Large intestine (tissue), 12 donors: ENCODE measurements at places on chromosomes 3 and 15.
A peak's percentile ranks its signal among the peaks of the same experiment; 100 is the strongest.

DNA sequence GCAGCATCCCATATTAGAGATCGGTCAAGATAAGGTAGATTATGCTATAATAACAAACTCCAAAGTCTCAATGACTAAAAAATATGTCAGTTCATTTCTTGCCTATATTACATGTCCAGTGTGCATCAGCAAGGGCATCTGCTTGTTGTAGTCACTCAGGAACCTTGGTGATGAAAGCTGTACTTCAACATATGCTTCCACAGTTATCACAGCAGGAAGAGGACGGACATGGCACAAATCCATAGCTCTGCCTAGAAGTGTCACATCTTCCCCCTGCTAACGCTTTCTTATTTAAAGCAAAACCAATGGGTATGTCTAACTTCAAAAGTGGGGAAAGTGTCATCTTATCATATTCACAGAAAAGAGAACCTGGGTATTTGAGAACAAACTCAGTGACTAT is 20.0 kb upstream of the PIAS1 start:
- DNase-seq: no peak

DNA sequence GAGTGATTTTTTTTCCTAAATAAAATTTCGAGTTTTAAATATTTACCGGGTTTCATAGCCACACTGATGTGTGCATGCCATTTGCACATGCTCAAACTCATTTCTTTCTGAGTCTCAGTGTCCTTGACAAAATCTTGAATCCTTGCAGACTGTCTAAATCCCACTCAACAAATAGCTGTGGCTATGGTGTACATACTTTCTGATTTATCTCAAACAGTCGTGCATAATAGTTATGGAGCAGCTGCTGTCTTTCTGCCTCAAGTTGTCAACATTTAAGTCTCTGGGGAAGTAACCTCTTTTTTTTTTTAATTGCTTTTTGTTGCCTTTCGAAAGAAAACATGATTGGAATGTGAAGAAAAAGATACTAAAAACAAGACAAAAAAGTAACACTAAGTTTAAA is 52.8 kb upstream of the UTS2B start:
- no peak for DNase-seq

DNA sequence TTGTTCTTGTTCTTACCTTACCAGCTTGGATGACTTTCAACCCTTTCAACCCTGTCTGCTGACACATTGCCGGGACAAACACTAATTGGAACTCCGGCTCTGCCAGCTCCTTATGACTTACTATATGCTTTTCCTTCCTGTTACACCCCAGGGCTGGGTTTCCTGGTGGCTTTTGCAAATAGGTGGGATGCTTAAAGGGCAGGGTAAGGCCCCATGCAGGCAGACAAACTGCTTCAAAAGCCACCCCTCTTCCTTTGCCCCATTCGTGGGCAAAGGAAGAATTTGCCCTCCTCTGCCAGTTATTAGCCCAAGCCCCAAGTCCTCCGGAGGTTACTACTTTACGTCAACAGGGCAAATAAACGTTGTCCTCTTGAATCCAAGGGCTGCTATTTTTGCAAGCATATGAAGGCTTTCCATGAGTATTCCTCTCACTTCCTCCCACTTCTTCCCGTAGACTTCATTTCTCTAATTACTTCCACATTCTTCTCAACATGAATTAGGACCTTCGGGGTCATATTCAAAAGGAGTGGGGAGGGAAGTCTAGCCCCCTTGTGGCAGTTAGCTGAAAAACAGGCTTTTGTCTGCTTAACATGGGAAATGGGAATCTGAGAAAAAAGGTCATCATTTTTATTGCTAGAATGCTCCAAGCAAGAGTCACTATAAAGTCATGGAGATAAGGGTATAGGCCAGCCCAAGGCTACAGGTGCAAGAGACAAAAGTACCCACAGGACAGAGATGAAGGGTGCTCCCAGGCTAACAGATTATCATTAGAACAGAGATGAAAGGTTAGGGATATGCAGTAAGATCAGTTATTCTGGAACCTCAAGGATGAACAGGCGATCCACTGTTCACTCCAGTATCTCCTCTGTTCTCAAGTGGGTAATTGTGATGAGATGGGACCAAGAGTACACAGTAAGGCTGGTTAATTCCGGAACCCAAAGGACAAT is 56.3 kb upstream of the FSTL1 start:
- DNase-seq: peak; percentile 18

GRCh38 chr3:4889896-4890295 is 89.3 kb upstream of the BHLHE40 start:
- DNase-seq: peak; percentile 9

DNA sequence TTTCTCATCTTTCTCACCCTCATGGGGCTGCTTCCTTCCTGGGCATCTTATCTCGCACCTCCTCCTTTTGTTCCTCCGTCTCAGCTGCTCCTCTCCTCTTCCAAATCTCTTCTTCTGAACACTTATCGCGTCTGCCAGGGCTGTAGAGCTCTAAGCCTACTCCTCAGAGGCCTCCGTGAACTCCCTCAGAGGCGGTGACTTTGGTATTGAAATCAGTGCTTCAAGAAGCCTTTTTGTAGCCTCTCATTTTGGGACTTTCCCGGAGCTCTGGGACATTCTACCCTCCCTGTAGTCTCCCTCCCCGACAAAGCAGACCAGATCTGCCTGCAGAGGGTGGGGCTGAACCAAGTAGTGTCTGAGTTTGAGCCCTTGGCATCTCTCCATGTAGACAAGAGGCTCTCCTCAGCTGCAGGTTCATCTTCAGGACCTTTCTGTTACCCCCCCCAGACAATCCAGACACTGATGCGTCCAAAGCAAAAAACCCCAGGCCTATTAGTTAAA is 17.5 kb upstream of the CPNE9 start:
- no peak for DNase-seq

DNA sequence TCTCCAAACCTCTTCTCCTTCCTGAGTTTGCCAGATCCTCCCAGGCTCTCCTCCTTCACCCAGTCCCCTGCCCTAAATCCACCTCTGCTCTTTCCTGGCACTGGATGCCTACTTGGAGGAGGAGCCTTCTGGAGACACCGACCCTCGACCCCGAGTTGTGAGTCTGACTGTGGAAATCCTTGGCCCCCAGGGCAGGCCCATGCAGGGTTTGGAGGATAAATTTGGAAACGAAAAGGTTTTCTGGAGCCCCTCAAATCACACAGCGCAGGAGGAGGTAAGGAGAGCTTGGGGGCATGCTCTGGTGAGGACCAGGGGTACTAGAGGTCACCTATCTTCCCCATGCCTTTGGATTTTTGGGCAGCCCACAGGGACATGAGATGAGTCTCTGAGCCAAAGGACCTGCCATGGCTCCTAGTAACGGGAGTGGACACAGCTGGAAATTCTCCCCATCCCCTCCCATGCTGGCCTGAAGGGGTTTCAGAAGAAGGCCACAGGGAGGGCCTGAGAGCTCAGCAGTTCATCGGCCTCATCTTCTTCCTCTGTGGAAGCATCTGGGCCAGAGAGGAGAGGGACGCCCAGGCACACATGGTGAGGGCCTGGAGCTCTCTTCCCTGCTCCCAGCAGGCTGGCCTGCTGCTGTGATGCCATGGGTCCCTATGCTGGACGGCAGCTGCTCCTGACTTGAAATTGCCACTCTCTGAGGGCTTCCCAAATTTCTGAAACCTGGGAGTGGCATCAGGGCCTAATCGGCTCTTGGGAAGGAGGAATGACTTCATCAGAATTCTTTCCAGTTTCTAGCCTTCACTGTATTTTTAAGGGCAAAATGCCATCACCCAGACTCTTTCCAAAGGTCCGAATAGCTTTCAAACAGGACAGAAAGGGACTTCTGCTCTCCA is 68.6 kb upstream of the ITGA11 start:
- DNase-seq: no peak

- DNase-seq: no peak
These were observed 38.1 kb downstream of the C2CD4A start for GRCh38 chr15:62104846-62105245.

- no peak for DNase-seq
These were observed 45.9 kb upstream of the THUMPD3 start for GRCh38 chr3:9316881-9317361.

DNA sequence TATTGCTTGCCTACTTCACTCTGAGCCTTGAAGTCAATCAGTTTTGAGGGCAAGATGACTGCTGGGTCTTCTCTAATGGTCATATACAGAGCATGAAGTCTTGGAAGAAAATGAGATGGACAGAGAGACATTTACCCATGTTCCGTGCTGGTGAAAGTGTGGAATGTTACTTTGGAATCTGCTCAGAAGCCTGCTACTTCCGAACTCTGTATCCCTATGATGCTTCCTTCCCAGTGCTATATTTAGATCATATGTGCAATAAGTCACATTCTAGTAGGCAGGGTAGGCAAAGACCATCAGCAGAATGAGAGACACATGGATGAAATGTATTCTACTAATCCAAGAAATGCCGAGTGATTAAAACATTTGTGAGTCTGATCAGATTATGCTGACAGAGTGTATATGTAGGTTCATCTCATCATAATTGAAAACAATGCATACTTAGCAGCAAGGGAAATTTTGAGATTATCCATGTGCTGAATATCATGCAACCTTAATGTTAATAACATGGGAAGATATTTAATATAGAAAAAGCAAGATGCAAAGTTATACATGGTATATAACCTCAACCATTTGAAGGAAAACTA is 60.5 kb downstream of the RAB7A start:
- no peak for DNase-seq

DNA sequence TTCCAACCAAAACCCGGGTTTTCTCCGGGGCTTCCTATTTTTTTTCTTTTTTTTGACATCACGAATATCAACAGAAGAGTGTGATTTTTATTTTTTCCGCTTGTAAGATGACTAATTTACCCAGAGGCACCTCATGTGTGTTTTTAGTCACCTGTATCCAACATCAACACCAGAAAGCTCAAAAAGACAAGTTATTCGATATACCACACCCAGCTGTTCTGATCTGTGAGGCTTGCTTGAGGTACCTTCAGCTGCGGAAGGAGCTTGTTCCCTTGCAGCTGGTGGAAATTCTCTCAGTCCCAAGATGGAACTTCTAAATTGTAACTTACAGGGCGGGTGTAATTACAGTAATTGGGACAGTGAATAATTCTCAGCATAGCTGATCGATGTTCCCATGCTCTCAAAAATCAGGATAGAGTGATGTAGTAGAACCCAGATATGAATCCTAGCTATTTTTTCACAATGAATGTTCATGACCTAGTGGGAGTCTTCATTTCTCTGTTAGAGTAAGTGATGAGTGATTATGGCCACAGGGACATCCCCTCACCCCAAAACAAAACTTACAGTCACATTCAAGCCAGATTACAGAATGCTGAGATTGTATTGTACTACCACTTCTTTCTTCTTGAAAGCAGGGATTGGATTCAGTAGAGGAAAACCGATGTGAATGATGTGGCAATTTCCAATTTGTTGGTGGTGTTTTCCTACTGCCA is 232.1 kb downstream of the AGBL1 start:
- DNase-seq: no peak

- DNase-seq: no peak
These were observed 60.2 kb downstream of the MAP3K13 start for GRCh38 chr3:185423178-185423577.

DNA sequence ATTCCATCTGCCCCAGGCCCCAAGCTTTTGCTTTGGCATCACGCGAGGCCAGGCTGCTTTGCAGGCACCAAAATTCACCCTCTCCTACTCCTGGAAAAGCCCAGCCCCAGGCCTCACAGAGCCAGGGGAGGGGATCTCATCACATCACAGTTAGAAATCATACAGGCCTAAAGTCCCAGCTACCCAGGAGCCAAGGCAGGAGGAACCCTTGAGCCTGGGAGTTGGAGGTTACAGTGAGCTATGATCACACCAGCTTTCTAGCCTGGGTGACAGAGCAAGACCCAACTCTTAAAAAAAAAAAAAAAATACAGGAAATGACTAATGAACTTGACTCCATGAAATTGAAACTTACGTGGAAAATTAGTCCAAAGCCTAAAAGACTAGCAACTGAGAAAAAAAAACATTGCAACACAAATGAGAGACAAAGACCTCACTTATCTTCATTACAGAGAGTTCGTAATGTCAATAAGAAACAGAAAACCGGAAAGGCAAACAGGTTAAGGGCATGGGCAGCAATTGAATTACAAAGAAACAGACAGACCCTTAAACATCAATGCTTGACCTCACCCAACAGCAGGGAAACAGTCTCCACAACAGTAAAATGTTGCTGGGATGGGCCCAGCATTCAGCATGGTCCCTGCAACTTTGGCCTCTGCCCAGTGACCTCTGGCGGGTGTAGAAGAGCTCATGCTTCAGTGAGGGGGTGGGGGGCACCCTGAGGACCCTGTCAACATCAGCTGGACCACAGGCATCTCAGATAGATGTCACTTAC is 151.5 kb downstream of the LRRK1 start:
- no peak for DNase-seq

- DNase-seq: no peak
These were observed 575.4 kb upstream of the GOLIM4 start for GRCh38 chr3:168671091-168671490.

- no peak for DNase-seq
These were observed 135.4 kb downstream of the SNRPN start for GRCh38 chr15:25090073-25090733.

- DNase-seq: no peak
These were observed 33.4 kb downstream of the IGDCC3 start for GRCh38 chr15:65344214-65344913.

DNA sequence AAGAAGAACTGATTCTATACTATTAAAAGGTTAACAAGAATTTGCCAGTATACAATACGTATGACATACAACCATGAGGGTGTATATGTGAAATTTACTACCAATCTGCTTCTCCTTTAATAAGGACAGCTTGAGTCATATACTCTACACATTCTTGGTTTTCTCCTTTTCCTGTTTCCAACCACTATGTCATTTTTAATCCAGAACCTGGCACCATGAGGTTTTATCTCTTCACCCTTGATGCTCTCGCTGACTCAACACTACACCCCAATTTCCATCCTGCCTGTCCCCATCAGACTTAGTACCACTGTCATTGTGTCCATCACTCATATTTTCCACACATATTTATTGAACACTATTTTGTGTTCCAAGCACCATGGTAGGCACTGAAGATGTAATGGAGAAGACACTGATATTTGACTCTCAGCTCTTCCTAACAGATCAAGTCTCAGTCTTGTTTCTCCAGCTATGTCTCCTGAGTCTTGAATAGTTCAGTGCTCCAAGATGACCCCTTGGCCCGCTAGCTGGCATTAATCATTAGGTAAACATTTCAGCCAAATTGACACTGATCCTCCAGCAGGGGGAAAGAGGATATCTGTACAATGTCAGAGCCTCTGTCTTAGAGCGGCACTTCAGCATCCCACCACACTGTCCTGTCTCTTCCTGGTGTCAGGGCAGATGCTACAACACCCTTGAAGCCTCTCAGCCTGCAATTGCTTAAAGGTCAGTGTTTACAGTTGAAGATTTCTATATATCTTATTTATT is 11.2 kb upstream of the COL8A1 start:
- no peak for DNase-seq

DNA sequence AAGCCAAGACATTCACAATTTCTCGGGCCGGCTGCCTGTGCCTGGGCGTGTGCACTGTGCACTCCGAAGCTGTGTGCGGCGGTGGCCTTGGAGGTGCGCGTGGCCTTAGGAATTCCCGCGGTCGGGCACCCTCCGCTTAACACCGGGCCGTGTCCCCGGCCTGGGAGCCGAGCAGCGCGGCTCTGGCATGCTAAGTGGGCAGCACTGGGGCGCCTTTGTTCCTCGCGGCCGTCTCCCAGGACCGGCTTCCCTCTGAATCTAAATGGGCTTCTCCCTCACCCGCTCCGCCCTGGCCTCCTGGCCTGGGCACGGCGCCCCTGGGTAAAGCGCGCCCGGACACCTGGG is 498 bp upstream of the ARNT2 start:
- DNase-seq: peak; percentile 41

- DNase-seq: no peak
These were observed 3.0 kb upstream of the SHC4 start for GRCh38 chr15:48966595-48967301.

- peak; percentile 48 for DNase-seq
These were observed 20.2 kb upstream of the BTLA start for GRCh38 chr3:112519424-112520001.

- no peak for DNase-seq
These were observed 7.6 kb upstream of the TMEM44 start for GRCh38 chr3:194640829-194641228.
